ENCODE measurements at places on chromosomes 3 and 15. TPM values are rescaled to one million over a fixed set of nuclear protein-coding genes. Genes with fewer than 3 reads are reported as not detected.

DNA sequence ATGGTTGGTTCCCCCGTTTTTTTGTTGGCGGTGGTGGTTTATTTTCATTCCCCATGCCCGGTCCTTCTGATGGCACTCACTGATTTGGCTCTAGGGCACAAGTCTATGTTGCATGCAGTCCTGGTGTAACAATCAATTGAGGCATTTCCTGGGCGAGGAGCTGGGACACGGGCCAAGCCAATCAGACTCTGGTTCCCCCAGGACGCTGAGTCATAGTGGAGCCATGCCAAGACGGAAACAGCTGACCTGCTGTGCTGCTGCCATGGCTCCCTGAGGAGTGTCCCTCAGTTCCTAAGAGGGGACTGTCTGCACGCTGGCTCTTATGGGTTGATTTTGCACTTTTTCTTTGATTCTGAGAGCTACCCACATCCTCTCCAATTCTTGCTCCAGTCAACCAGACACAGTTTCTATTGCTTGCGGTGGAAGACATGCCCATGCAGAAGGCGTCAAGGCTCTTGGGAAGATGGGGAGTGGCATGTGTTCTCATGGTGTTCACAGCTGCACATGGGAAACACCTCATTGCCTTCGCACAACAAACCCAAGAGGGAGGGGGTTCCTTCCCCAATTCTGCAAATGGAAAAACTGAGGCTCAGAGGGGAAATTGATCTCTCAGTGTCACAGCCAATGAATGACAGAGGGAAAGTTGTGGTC is 28.3 kb upstream of the ALDH1L1 start:
- peak; percentile 66 for DNase-seq

DNA sequence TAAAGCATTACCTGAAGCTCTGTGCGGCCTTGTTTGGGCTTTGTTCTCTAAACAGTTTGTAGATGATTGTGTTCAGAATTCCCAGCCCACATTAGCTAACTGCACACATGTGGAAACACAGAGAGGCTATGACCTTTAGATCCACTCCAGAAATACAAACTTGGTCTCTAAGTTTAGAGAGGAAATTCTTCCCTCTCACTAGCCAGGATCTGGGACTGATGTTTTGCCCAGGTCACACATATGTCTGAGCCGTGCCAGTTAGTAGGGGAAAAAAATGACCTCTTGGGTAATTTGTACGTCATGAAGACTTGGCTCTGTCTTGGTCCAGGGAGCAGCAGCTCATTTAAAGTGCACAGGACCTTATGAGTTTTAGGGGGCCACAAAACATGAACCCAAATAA is 223.1 kb downstream of the RBMS3 start:
- DNase-seq: peak; percentile 62

GRCh38 chr15:82272154-82272553 is 9.5 kb downstream of the SAXO2 start:
- DNase-seq: no peak

GRCh38 chr3:143084856-143085731 is 34.5 kb upstream of the CHST2 start:
- no peak for DNase-seq

DNA sequence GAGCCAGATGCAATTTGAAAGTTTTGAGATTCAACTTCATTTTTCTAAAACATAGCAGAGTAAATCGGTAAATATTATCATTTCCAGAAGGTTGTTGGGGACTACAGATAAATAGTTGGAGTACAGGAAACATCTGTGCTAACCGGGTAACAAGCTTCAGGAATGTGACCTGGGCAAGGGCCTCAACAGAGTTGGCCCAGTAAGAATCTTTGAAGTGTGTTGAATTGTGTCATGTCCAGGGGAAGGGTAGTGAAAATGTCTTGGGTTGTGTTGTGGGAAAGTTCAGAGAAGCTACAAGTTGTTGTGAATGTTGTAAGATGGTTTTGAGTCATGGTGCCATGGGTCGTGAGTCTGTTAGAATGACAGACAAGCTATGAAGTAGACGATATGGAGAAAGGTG is 35.7 kb downstream of the SQOR start:
- no peak for DNase-seq

- DNase-seq: no peak
These were observed 16.5 kb upstream of the TIMP4 start for GRCh38 chr3:12175137-12175593.

GRCh38 chr3:45553469-45553974 is 41.0 kb upstream of the LIMD1 start:
- no peak for DNase-seq

DNA sequence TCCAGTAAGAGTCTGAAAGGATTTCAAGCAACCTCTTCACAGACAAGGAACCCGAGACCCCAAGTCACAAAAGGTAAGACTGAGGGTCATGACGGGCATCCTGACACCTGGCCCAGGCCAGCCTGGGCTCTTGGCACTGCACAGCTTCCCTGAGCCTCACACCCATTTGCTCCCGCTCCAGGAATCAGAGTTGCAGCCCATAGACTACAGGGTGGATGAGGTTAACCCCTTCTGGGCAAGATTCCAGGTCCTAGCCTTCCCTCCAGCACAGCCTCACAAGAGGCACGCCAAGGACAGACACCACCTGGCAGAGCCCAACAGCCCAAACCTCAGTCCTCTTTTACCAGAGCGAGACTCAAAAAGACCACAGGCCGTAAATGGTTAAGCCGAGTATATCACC is 36.2 kb downstream of the RBPMS2 start:
- no peak for DNase-seq

DNA sequence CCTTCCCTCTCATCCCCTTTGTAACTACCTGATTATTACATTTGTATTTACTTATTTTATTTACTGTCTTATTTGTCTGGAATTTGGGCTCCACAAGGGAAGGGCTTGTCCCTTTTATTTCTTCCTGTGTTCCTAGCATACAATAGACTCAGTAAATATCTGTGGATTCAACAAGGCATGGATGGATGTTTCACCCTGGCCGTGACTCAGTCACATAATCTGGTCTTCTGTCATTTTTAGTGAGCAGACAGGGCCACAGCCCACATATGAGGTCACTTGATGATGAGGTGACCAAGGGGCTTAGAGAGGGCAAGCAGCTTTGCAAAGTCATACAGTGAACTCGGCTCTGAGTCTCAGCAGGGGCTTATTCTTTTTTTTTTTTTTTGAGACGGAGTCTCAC is 7.8 kb upstream of the DAG1 start:
- DNase-seq: no peak

DNA sequence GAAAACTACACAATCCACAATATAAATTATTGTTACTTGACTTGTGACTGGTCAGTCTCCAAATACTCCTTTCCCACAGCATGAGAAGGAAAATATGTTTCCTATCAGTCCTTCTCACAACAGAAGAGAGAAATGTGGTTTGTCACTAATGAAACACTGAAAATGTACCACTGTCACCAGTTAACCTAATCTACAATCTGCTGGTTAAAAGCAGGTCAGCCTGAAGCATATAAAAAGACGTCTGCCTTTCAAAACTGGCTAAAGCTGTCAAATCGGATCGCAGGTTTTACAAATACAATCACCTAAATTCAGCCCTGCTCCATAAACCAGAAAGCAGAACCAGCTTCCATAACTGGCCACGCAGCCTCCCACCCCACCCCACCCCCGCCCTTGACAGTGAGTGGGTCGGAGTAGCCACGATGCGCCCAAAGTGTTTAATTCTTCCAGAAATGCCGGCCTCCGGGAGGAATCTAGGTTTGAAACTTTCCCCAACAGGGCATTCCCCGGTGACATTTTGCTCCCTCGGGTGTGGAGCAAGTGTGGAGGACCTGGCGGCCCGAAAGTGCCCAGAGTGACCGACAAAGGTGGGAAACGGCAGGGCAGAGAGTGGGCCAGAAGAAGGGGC is 682 bp downstream of the ETFA start:
- DNase-seq: no peak

DNA sequence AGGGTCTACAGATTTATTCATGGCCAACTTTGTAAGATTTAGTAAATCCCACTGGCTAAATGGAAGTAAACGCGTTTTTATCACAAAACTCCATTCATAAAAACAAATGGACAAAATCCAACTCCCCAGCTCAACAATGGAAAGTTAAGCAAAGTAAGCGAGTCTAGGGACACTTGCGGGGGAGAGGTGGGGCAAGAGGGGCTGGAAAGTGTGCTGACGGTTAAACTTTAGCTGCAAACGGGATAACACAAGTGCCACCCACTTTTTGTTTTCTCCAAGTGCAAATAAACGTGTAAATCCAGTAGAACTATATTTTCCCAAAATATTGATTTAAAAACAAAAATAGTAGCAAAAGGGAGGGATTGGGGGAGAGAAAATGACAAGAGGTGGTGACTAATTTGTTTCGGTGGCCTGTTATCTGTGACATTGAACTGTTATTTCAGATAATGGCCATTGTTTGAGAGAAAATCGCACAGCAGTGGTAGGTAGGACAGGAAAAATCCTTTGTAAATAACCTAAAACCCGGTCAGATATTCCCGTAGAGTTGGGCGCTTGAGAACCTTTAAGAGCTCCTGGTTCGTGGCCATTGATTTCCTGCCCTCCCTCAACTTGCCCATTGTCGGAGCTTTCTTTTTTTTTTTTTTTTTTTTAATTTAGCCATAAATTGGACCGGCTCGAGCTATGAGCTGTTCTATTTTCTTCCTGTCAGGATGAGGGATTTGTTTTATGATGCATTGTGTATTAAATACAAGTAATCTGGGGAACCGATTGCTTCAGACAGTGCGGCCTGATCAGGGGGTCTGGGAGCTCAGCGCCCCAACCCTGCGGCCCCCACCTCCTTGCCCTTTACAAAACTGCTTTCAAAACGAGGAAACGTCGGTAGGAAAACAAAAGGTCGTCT is 514.8 kb downstream of the MECOM start:
- no peak for DNase-seq

- peak; percentile 60 for DNase-seq
These were observed 40.8 kb downstream of the FOXP1 start for GRCh38 chr3:71542521-71543370.

GRCh38 chr3:129747136-129747535 is 140.7 kb upstream of the PLXND1 start:
- no peak for DNase-seq

GRCh38 chr3:188043891-188044290 is 110.1 kb upstream of the LPP start:
- DNase-seq: no peak

DNA sequence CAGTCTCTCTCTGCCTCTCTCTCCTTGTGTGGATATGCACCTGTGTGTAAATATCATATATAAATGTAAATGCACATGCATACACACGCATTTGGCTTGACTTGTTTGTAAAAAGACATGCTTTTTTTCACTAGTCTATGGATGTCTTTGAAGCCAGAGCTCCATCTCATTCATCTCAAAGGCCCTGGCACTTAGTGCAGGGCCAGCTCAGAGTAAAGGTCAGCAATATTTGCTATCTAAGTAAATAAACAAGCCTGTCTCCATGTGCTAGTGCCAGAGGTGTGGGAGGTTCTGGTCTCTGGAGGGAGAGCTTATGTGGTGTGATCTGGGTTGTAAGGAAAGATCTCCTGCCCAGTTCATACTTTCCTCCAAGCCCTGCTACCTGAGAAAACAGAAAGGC is 5.6 kb downstream of the CLSTN2 start:
- no peak for DNase-seq

- no peak for DNase-seq
These were observed 157.7 kb downstream of the PDE8A start for GRCh38 chr15:85139391-85139790.

DNA sequence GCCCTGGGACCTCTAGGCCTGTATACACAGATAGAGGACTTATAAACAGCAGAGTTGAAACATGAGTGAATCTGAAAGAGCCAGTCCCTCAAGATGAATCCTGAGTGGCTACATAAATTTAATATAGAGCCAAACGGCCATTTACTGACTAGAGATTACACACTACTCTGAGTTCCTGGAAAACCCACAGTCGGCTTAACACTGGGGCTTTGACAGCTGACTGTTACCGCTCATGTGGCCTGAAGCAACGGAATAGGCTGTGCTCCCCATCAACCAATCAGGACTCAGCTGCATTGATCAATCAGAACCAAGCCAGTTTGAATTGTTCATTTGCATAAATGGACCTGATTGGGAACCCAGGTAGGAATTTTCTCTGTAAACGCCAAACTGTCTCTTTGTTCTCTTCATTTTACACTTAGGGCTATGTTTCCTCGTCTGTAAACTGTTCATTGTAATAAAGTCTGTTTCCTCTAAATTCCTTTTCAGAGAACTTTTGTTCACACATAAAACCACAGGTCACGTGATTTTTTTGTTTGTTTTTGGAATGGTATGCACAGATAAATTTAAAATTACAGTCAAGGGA is 40.5 kb downstream of the CCNL1 start:
- no peak for DNase-seq

- DNase-seq: no peak
These were observed 291.4 kb upstream of the UMPS start for GRCh38 chr3:124438813-124439212.

DNA sequence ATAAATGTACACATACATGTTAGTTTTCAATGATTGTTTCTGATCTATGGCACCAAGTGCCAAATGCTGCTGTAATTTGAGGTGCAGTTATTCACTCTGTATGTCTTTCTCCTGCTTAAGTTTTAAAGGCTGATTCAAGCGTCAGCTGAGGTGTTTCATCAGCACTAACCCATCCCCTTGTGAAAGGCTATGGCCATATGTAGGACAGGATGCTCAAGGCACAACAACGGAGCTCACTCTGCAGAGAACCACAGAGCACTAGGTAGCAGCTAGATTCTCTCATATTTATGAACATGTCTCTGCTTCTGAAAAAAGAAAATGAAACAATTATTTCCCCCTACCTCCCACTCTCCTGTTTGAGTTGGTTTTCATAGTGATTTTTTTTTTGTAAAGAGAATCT is 340.0 kb upstream of the TMCO5A start:
- no peak for DNase-seq

GRCh38 chr15:75671730-75672602 is 24.3 kb downstream of the SNX33 start:
- no peak for DNase-seq

GRCh38 chr15:38551720-38552648 is 12.6 kb downstream of the RASGRP1 start:
- DNase-seq: no peak

- DNase-seq: no peak
These were observed 185.2 kb downstream of the UACA start for GRCh38 chr15:70578196-70578595.

GRCh38 chr15:99708563-99708962 is 24.7 kb downstream of the LYSMD4 start:
- DNase-seq: peak; percentile 72

GRCh38 chr3:110550511-110550910 is 521.1 kb upstream of the NECTIN3 start:
- DNase-seq: no peak

SPG21 gene
- total RNA-seq: 84.1 TPM

SLC22A13 gene
- total RNA-seq: not detected

ROBO2 gene
- total RNA-seq: 0.30 TPM

FAM3D gene
- total RNA-seq: not detected

TRIM71 gene
- total RNA-seq: under 0.01 TPM

LYZL4 gene
- not detected for total RNA-seq

All from tibial nerve (tissue), 4 donors.